ENCODE measurements at places on chromosomes 5 and 9. TPM values are rescaled to one million over a fixed set of nuclear protein-coding genes. Genes with fewer than 3 reads are reported as not detected.

Gene OR1J1
- total RNA-seq = not detected

Gene CDX1
- 0.17 TPM for total RNA-seq

Gene LURAP1L
- 63.7 TPM for total RNA-seq

Gene PCDHGA8
- total RNA-seq = 5.6 TPM

Gene AGTPBP1
- 17.7 TPM for total RNA-seq

Gene SPAAR
- total RNA-seq = not detected

Gene SECISBP2
- total RNA-seq = 27.9 TPM

Gene EXOC3
- total RNA-seq = 64.5 TPM

Gene CRHBP
- 3.5 TPM for total RNA-seq

Gene WDR38
- not detected for total RNA-seq
